PC-9 (cell line): ENCODE measurements at places on chromosomes 7 and 10.

- DNase-seq = no peak
Measured at GRCh38 chr10:133154996-133155778, 4.8 kb upstream of the KNDC1 start.

- no peak for DNase-seq
Measured at GRCh38 chr10:100894589-100895294, 18.0 kb upstream of the SLF2 start.

DNA sequence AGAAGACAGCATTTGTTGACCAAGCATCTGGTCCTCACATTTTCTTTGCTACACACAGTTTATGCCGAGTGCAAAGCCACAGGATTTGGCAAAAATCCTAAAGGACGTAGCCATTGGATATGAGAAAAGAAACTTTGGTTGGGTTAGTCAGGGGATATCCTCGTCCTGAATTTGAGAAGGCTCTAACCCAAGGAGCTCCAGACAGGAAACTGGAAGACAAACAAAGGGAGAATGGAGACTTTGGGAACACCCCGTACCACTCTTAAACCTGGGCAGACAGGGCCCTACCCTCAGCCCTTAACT is 146.6 kb upstream of the FRMD4A start:
- DNase-seq = no peak

DNA sequence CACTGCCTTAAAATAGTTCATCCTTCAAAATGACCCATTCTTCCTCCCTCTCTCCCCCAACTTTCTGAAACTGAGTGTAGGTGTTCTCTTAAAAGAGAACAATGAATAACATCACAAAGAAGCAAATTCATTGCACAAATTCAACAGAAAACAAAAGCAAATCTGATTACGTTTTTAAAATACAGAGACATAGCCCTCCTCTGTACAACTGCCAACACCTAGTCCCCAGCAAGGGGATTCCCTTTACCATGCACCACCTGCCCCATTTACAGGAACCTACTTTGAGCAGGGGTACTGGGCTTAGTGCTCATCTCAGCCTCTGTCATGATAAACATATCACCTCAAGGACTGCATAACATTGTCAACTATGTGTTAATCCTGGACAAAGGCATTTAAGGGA is 302.8 kb upstream of the AOAH start:
- no peak for DNase-seq

DNA sequence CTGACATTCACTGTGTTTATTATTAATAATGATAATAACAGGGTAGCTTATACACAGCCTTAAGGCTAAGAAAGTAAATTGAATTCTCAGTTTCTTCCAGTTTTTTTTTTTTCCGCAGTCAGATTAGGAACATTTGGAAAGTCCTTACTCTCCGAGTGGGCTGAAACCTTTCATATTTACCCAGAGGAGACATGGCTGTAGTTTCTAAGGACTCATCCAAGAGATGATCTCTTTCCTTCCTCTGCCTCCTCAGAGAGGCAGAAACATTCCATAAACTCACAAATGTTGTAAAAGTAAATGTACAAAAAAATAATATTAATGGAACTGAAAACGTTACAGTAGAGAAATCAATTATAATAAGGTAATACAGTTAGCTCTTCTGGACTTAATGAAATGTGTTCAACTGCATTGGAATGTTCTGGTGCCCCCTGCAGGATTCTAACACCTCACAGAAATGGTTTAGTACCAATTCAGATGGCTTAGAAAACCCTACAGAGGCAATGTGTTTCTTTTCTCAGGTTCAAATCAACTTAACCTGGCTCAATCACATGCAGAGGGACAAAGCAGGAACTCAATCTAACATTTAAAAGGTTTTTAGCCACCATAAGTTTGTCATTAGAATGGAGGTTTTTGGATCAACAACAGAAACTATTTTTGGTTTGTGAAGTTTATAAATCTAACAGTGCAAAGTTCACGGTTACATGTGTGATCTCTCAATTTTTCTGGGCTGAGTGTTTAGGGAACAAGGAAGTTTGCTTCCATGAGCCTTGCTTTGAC is 71.7 kb downstream of the ICA1 start:
- peak; percentile 34 for DNase-seq

- DNase-seq = peak; percentile 85
Measured at GRCh38 chr10:93746844-93747284, 10.9 kb upstream of the LGI1 start.

GRCh38 chr7:41257660-41258059 is 445.2 kb downstream of the INHBA start:
- no peak for DNase-seq

DNA sequence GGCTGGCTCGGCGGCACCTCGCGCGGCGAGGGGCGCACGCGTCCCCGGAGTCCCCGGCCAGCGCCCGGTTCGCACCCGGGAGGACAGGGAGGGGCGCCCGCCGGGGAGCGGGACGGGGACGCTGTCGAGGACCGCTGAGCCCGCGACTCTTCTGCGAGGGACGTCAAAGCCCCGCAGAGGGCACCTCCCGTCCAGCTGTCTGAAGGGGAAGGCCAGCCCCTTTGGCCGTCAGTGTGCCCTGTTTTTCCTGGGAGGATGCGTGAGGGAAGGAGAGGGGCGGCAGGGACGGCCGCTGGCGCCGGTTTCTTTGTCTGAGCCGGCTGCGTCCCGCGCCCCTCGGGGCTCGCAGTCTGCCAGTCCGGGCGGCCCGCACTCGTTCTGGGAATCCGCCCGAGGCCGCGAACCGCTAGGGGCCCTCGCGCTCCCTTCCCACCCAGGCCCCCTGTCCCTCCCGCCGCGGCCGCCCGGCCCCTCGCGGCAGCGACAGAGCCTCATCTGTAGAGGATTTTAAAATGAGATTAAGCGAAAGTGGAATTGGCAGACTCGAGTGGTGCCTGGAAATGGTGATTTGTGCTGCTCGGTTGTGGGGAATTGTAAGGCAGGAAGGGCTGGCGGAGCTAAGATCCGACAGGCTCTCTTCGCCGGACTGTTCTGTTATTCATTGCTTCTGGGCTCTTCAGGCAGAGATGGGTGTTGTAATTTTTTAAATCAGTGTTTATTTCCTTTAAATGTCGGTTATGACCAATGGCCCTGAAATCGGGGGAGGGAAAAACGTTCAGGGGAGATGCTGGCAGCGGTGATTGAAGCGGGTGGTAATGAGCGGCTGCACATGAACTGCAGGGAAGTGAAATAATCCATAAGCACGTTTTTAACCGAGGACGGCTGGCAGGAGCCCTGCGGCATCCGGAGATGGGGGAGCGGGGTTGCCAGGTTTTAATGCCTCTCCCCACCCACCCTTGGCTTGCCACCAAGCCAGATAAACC is 618 bp upstream of the RELN start:
- DNase-seq = no peak

DNA sequence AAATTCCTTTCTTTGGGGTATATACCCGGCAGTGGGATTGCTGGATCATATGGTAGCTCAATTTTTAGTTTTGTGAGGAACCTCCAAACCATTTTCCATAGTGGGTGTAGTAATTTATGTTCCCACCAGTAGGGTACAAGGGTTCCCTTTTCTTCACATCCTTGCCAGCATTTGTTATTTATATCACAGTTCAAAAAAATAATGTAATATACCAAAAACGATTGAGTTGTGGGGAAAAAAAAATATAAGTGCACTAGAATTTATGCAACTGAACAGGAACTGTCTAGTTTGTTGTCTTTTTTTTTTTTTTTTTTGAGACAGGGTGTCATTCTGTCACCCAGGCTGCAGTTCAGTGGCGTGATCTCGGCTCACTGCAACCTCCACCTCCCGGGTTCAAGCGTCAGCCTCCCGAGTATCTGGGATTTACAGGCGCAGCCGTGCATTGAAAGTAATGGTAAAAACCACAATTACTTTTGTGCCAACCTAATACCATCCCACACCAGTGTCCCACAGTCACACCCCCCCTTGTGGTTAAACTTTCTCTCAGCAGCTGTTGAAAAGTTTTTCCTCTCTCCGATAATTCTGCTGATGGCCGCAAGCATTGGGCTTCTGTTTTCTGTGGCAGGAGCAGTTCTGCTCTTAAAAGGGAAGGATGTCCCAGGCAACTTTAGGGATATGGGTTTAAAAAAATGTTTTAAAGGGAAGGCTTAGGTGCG is 6.8 kb upstream of the LAT2 start:
- DNase-seq = no peak

GRCh38 chr10:19096501-19097073 is 48.0 kb downstream of the MALRD1 start:
- DNase-seq = no peak

- DNase-seq = no peak
Measured at GRCh38 chr7:131826960-131827359, 270.5 kb upstream of the PODXL start.

DNA sequence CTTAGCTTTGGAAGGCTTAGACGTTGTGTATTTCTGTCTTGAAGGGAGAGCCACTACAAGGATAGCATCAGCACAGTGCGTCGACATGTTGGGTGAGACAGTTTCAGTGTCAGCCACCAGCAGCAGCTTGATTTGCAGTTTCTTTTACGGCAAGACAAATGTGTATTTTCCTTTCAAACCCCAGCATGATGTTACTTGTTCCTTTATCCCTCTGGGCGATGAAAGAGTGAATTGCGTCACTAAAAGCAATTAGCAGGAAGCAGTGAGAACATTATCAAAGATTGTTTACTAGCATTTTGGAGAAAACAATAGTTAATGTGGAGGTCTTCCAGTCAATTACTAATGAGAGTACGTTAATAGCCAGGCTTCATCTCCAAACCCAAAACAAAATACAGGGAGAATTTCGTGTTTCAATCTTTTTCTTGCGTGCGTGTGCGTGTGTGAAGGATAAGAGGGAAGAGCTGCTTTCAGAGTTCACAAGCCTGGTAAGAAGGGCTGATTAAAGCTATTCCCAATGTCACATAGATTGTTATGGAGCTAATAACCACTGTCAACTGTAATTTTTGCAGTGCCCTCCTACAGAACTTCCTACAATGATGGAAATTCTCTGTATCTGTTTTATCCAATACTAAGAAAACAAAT is 157.1 kb upstream of the AOAH start:
- DNase-seq = no peak

DNA sequence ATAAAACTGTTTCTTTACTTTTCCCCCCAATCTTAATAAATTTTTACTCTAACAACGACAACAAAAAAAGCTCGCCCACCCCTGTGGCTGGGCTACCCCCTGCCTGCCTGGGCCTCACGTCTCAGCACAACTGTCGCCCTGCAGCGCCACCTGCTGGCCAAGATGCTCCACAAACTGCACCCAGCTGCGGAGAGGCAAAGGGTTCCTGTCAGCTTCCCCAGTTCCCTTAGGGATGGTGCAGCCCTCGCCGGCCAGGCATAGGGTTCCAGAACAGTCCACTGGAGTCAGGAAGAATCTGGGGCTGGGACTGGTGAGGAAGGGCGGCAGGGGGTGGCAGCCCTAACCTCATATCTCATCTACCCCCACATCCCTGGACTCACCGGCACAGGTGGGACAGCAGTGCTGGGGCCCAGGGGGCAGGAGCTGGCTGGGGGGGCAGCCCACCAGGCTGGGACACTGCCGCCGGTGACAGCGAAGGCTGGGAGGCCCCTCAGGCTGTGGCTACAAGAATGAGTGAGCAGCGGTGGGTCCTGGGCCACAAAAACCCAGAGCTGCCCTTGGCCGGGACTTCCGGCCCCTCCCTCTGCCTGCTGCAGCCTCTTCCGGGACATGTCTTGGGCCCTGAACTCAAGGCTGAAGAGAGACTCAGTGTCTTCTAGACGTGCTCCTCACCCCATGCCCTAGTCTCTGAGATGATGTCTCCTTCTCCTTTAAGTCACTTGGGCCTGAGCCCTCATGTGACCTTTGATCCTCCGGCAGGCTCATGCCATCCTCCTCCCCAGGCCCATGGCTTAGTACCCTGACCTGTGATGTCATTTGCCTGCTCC is 21.2 kb downstream of the ATP6V1F start:
- DNase-seq = no peak

DNA sequence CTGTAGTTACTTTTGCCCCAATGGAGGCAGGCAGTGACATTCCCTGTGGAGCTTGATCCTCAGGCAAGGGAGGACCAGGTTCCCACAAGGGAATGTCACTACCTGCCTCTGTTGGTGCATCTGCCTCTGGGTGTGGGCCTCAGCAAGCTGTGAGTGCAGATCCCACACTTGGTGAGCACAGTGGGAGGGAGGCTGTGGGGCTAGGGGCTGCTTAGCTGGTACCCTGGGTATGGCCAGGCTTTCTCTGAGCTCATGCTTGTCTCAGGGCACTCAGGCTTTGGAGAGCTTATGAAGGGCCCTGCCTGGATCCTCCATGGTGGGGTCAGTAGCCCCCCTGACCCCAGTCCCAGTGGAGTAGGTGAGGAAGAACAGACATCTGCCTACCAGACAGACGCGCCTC is 16.2 kb upstream of the ZNF488 start:
- DNase-seq = no peak

DNA sequence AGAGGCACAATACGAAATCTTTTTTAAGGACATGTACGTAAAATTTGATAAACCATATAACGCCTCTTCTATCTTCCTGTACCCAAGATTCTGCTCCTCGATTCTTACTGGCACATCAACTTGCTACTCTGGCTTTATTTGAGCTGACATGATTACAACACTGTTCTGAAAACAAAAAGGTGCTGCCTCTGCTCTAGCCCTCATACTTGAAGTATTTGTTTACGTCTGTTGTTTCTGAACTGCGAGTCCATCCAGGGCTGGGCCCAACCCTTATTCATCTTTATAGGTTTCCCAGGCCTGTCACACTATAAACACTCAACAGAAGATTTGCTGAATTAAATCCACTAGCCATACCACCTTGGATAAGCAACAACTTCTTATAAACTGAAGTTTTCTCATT is 96.2 kb upstream of the SVIL start:
- DNase-seq = no peak

- DNase-seq = peak; percentile 60
Measured at GRCh38 chr7:51430480-51431086, 114.0 kb upstream of the COBL start.

- no peak for DNase-seq
Measured at GRCh38 chr7:119733127-119733879, 539.7 kb upstream of the KCND2 start.

DNA sequence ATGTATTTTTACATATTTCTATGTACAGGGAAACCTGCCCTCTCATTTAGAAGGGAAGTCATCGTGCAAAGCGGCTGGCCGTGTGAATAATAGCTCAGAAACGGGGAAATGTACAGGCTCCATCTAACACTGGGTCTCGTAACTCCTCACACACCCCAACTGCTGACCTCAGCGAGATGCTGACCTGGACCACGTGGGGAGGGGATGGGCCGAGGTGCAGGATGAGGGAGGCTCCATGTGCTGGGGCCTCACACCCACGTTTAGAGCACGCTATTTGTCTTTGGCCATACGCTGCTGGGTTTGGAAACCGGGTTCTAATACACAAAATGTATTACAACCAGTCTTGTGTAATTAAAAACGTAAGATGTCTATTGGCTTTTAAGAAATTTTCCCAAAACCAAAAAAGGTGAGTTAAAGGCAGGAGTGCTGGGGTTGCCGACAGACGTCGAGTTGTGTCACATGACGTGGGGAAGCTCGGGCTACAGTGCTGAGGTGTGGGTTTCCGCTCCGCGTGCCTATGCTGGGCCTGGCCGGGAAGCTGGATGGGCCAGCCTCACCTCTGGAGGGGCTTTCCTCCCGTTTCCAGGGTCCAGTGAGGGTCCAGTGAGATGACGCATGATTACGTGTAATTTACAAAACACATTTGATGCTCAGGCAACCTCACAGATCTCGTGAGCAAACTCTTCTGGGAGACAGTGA is 215.6 kb downstream of the DNAJB6 start:
- no peak for DNase-seq

- no peak for DNase-seq
Measured at GRCh38 chr7:117711556-117711955, 161.7 kb downstream of the CTTNBP2 start.

GRCh38 chr10:132701099-132701845 is 84.7 kb downstream of the NKX6-2 start:
- DNase-seq = no peak
